ENCODE measurements at places on chromosomes 7 and 10.

- no peak for DNase-seq
Observed at GRCh38 chr7:111510584-111511378, 51.5 kb downstream of the IMMP2L start.

GRCh38 chr7:134584290-134584689 lies 35.4 kb downstream of the AKR1B15 start:
- DNase-seq, result no peak

- no peak for DNase-seq
Observed at GRCh38 chr7:116598861-116599260, 73.1 kb upstream of the MET start.

GRCh38 chr7:107167483-107168232 lies 1.1 kb upstream of the HBP1 start:
- DNase-seq, result no peak

GRCh38 chr10:130396044-130396443 lies 259.9 kb downstream of the GLRX3 start:
- DNase-seq, result no peak

DNA sequence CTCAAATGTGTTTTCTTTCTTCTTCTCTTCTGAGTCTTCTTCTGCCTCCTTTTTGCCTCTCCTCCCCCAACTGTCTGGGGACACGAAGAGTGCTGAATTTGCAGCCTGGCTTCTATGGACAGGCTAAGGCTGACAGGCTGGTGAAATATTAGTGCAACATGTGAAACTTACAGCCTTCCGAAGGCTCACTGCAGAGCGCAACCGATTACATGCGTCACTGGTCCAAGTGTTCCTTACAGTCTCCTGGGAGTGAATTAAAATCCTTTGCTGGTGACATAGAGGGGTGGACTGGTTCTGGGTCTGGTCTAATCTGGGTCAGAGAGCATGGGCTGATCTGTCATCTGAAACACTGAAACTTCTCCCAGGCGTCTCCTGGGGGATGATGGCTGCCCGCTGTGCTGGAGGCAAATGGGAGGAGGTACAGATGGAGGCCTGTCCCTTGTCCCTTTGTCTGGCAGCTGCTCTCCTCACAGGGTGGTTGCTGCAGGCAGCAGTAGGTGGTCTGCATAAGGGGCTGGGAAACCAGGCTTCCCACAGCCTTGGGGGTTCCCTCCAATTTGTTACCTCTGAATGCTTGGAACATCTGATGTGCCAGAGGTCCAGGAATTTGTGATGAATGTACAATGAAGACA lies 143.8 kb upstream of the BMPER start:
- no peak for DNase-seq

DNA sequence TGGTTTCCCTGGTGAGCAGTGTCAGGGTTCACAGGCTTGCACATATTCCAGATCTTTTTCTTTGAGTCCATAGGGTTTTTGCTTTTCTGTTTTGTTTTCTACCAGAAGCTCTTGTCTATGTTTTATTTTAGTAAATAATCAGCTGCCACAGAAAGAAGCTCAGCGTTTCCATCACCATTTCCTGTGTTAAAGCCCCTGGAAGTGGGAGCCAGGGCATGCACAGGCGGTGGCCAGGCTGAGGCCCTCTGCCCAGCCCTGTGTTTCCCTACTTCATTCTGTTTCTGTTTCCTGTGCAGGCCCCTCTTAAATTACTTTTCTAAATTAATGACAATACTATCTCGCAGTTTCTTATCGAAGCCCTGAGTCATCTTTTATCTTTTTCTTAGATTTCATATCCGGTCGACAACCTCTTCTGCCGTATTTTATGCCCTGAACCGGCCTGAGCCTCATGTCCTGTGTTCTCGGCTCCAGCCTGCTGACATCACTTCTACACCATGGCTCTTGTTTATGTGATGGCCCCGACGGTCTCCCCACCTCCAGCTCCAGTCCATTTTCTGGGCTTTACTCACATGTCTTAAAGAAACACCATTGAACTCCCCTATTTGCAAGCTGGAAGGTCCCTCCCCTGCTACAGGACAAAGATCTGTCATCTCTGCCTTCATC lies 442.2 kb downstream of the TCERG1L start:
- DNase-seq, result no peak

GRCh38 chr7:50304129-50304910 lies at the start of gene IKZF1:
Gene IKZF1 (plus strand): TSS chr7:50304716. CDS start chr7:50319062, 14,346 bp downstream.
- peak; percentile 70 for DNase-seq

DNA sequence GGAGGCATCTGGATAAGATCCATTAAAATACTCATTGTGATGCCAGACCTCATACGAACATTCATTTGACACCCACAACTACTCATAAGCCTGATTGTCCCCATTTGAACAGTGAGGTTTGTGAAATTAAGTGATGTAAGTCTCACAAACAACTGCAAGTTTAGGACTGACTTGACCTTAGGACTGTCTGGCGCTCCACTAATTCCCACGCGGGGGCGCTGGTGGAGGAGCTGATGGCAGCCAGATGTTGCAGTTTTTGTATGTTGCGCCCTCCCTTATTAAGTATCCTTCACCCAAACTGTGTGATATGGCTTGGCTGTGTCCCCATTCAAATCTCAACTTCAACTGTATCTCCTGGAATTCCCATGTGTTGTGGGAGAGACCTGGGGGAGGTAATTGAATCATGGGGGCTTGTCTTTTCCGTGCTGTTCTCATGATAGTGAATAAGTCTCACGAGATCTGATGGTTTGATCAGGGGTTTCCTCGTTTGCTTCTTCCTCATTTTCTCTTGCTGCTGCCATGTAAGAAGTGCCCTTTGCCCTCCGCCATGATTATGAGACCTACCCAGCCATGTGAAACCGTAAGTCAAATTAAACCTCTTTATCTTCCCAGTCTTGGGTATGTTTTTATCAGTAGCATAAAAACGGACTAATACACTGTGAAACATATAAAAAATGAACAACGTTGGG lies 20.3 kb upstream of the TIAL1 start:
- DNase-seq, result no peak

DNA sequence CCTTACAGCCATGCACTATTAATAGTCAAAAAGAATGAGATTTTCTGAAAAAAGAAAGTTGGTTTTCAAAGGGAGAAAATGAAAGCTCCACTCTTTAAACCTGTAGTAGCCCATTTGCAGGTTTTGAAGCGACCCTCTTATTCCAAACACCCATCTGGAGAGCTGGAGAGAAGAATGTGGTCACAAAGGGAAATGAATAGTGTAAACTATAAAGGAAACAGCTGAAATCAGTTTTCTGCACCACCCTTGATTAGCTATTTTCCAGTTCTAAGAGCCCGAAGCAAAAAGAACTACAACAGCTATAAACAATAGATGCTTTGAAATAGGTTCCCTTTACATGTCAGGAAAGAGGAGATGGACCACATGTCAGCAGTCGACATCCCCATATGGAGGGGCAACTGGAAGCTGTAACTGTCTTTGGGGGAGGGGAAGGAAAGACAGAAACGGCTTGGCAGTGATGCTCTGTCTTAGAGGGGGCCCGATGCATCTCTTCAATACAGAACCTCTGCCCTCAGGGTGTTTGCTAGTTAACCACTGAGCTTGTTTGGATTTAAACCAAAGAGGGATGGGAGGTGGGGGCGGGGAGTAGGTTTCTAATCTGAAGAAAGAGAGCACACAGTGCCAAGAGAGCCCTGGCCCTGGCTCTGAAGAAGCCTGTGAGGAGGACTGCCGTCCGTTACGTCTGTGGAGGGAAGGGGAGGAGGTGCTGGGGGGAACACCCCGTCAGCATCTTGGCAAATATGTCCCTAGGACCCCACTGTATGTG lies 55.3 kb downstream of the CPVL start:
- no peak for DNase-seq

DNA sequence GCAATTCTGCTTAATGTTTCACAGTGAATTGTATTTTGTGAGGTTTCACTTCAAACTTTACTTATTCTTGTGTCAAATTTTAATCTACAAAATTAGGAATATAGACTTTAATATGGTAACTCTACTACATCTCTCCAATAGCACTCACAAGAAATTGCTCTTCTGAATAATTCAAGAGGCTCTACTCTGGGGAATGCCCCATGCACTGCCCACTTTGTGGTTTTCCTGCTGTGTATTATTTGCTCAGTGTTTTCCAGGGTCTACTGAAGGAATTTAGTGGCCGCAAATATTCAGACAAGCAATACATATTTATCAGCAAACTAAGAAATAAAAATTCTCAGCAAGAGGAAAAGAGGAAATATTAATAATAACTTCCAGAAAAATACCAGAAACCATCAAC lies 611.4 kb downstream of the TNS3 start:
- DNase-seq, result no peak

DNA sequence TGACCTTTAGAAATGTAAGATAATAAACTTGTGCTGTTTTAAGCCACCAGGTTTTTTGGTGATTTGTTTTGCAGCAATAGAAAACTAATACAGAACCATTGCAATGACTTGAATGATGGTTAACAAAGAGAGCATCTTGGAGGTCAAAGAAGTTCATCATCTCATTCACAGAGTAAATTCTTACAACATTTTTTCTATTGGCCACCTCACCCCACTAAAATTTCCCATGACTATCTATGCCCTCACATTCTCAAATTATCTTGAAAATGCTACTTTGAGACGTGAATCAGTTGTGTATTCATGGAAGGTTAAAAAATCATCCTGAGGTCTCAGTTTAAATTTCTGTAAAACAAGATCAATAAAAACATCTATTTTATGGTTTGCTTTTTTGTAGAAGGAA lies 754.2 kb downstream of the SORCS1 start:
- DNase-seq, result no peak

DNA sequence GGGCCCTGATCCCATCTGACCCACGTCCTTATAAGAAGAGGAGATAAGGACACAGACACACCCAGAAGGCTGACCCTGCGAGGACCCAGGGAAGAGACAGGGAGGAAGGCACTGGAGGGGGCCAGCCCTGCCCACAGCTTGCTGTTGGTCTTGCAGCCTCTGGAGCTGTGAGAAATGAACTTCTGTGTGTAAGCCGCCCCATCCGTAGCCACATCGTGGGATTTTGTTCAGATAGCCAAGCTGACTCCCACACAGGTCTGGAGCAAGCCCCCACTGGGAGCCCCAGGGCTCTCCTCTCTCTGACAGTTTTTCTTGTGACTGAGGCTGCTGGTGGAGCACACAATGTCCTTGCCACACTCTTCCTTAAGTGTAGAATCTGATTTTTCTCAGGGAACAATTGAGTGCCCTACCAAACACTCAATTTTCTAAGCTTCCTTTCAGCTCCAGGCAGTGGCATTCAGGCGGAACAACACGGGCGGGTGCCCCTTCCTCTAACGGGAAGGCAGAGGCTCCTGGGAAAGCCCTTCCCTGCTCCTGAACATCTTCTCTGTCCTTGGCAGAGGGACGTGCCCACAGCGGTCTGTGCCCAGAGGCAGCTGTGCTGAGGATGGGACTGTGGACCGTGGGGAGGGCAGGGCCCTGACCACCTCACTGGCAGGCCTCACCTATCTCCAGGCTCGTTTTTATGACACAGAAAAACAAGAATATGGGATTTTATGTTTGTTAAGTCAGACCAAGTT lies 160.6 kb upstream of the SHH start:
- DNase-seq, result no peak

DNA sequence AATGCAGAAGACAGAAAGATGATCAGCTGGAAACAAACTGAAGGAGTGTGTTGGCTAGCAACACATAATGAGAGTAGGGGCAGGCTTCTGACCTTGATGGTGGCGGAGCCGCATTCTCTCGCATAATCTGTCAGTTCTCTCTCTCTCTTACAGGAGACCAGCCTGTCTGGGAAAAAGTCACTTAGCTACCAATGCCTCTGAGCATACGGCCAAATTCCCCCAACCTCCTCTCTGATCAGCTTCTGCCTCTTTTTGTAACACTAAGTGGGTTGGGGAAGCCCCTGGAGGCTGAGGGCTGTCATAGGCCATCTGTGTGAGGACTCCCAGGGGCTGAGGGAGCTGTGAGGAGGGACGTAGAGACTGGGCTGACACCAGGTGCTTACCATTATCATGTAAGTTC lies 104.6 kb downstream of the HIPK2 start:
- no peak for DNase-seq

DNA sequence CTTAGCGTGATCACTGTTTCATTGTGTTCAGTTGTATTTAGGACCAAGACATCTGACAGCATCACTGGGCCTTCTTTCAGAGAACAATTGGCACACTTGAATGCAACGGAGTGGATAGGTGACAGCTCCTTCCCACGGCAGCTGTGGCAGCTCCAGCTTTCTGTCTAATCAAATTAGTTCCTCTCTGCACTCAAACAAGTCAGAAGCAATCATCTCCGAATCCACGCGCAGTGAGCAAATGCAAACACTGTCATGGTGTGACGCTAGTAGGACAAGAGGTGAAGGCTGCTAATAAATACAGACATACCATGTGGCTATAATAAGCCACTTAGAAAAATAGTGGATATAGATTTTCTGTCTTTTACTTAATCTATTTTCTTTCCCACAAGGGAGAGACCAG lies 542.4 kb downstream of the ACTR3B start:
- no peak for DNase-seq

- no peak for DNase-seq
Observed at GRCh38 chr10:89263531-89263930, 12.0 kb upstream of the LIPA start.

DNA sequence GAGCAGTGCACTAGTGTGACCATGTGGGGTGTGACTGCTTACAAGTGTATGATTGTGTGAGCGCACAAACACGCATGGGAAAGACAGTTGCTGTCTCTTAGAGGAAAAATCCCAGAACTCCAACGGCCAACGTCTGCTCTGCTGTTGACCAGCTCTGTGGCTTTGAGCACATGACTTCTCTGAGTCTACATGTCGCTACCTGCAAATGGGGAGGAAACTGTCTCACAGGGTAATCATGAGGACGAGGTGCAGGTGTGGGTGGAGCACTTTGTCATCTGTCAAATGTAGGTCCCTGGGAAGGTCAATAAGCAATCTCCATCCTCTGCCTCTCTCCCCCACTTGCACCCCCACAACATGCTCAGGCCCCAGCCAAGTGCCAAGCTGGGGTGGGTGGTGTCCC lies 31.2 kb upstream of the TLX1 start:
- DNase-seq, result no peak

DNA sequence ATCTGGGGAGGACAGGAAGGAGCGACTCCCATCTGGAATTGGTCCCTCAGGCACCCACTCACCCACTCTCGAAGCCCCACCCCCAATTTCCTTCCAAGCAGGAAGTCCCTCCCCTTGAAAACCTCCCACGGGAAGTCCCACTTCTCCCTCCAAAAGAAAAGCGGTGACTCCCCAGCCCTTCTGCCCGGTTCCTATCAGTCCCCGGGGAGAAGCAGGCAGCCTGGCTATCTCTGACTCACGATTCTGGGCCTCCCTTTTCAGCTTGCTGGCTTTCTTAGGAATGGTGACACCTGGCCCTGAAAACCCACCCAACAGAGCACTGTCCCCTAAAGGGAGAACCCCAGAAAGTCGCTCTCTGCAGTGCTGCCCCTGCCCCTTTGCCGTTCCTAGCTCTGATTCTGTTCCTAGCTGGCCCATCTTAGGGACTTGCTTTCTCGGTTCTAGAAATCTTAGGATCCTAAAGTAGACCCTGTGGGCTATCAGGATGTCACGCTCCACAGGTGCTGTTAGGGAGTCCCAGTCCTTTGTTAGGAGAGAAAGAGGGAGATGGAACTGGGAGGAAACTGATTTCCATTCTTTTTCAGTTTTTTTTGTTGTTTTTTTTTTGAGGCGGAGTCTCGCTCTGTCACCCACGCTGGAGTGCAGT lies 6.0 kb downstream of the TSC22D4 start:
- DNase-seq, result no peak

GRCh38 chr10:62853710-62854109 lies 37.5 kb upstream of the EGR2 start:
- DNase-seq, result no peak

- no peak for DNase-seq
Observed at GRCh38 chr7:154475864-154476263, 423.7 kb downstream of the DPP6 start.

- DNase-seq, result no peak
Observed at GRCh38 chr10:128013626-128014025, 106.7 kb downstream of the PTPRE start.
